Psoas muscle (tissue), 8 donors: ENCODE measurements at places on chromosomes 5 and 9. TPM values are rescaled to one million over a fixed set of nuclear protein-coding genes. Genes with fewer than 3 reads are reported as not detected.

The GRM6 gene
- not detected for total RNA-seq

The TGFBI gene
- 35.9 TPM for total RNA-seq

The NR2F1-AS1 gene
- total RNA-seq = 0.13 TPM

The C6 gene
- 1.1 TPM for total RNA-seq

The RMND5B gene
- 54.9 TPM for total RNA-seq

The PTGS1 gene
- 1.5 TPM for total RNA-seq

The ANGPTL2 gene
- total RNA-seq = 23.0 TPM

- H3K27ac ChIP-seq = no peak overlapping the region
- no peaks in the 10 kb centered on the region for H3K4me1 ChIP-seq
- H3K4me3 ChIP-seq = no peak overlapping the region
- H3K36me3 ChIP-seq = no peaks in the 10 kb centered on the region
- no peak for DNase-seq
- no peaks in the 10 kb centered on the region for H3K27me3 ChIP-seq
These were observed 307.6 kb downstream of the KIAA0825 start for GRCh38 chr5:94310833-94311232.

DNA sequence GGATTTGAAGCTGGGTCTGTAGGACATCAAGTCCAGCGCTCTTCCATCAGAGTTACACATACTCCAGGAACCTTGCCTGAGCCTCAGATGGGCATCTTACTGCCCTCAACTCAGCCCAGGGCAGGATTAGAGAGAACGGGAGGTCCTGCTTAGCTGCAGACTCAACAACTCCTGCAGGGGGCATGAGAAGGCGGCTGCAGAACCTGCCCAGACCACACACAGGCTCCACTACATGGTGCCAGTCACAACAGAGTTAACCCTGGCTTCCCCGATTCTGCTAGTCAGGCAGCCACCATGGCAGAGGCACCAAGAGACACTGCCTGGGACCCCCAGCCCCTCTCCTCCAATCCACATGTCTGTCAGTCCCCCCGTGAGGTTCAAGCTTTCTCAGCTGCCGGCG, 23.9 kb upstream of the CPLX2 start:
- H3K4me1 ChIP-seq = no peaks in the 10 kb centered on the region
- DNase-seq = peak; percentile 23
- H3K27me3 ChIP-seq = no peaks in the 10 kb centered on the region
- H3K27ac ChIP-seq = no peak overlapping the region
- H3K4me3 ChIP-seq = no peak overlapping the region

- no peaks in the 10 kb centered on the region for H3K4me1 ChIP-seq
- no peak overlapping the region for H3K4me3 ChIP-seq
- H3K27me3 ChIP-seq = no peaks in the 10 kb centered on the region
- H3K27ac ChIP-seq = no peak overlapping the region
- DNase-seq = no peak
These were observed 968 bp downstream of the TAF11L11 start for GRCh38 chr5:17604951-17605350.

- H3K36me3 ChIP-seq = no peaks in the 10 kb centered on the region
- H3K4me3 ChIP-seq = no peak overlapping the region
- peak overlapping the region; percentile 74 for H3K27ac ChIP-seq
- no peaks in the 10 kb centered on the region for H3K27me3 ChIP-seq
These were observed 278.9 kb downstream of the GADD45G start for GRCh38 chr9:89883401-89884341.

GRCh38 chr5:140302786-140303639, at the start of gene PFDN1:
Gene PFDN1, minus strand, starts transcription at chr5:140303101. Its CDS starts 28 bp downstream, at chr5:140303073.
- peaks cover 33% of the 10 kb centered on the region for H3K4me1 ChIP-seq
- H3K36me3 ChIP-seq = no peaks in the 10 kb centered on the region
- H3K27me3 ChIP-seq = no peaks in the 10 kb centered on the region
- H3K27ac ChIP-seq = peak within 1 kb of the TSS; percentile 96

GRCh38 chr5:57662991-57663390, 180.4 kb upstream of the ACTBL2 start:
- H3K36me3 ChIP-seq = no peaks in the 10 kb centered on the region
- H3K27me3 ChIP-seq = no peaks in the 10 kb centered on the region
- no peak overlapping the region for H3K27ac ChIP-seq

DNA sequence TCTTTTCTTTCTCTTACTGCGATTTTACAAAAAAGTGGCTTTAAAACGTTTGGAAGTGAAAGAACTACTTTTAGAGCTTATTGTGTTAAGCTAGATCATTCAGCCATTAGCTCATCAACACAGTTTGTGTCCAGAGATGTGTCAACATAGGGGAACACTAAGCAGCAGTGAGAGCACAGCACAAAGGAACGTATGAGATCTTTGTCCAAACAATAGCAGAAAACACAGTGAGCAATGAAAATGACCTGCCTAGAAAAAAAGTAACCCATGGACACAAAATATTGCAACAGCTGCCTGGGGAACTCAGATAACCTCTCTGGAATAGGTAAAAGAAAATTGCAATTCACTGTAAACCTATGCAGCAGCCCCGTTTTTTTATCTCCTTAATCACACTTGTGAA, 372.5 kb downstream of the ARHGEF28 start:
- no peaks in the 10 kb centered on the region for H3K27me3 ChIP-seq
- H3K36me3 ChIP-seq = no peaks in the 10 kb centered on the region
- no peak overlapping the region for H3K4me3 ChIP-seq
- peaks cover 13% of the 10 kb centered on the region for H3K4me1 ChIP-seq

- H3K36me3 ChIP-seq = peaks cover 63% of the 10 kb centered on the region
- no peaks in the 10 kb centered on the region for H3K27me3 ChIP-seq
- no peaks in the 10 kb centered on the region for H3K4me1 ChIP-seq
- no peak overlapping the region for H3K4me3 ChIP-seq
These were observed 125.4 kb downstream of the CDC42SE2 start for GRCh38 chr5:131389096-131389868.

DNA sequence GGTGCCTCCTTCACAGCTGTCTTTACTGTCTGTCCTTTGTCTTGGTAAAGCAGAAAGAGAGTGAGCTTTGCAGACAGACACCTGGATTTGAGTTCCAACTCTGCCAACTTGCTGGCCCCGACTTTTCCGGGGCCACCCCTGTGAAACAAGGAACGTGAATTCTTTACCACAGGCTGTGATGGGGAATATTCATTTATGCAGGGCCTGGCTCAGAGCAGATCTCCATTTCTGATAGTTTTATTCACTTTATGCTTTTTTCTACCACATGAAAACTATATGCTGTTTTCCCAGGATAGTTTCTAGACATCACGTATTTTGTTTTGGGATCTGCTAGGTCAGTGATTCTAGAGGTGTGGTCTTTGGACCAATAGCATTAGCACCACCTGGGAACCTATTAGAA, 211.8 kb downstream of the GRIA1 start:
- no peaks in the 10 kb centered on the region for H3K4me1 ChIP-seq
- H3K4me3 ChIP-seq = no peak overlapping the region
- H3K27ac ChIP-seq = no peak overlapping the region
- H3K27me3 ChIP-seq = no peaks in the 10 kb centered on the region

- peak overlapping the region; percentile 31 for H3K27ac ChIP-seq
- no peaks in the 10 kb centered on the region for H3K4me1 ChIP-seq
- H3K27me3 ChIP-seq = no peaks in the 10 kb centered on the region
These were observed 233.8 kb upstream of the MPDZ start for GRCh38 chr9:13513286-13513685.

GRCh38 chr5:40981420-40981819, 72.1 kb downstream of the C7 start:
- H3K4me3 ChIP-seq = no peak overlapping the region
- DNase-seq = no peak
- no peaks in the 10 kb centered on the region for H3K36me3 ChIP-seq
- no peaks in the 10 kb centered on the region for H3K4me1 ChIP-seq
- no peaks in the 10 kb centered on the region for H3K27me3 ChIP-seq

- peaks cover 45% of the 10 kb centered on the region for H3K4me1 ChIP-seq
- H3K4me3 ChIP-seq = no peak overlapping the region
- peak overlapping the region; percentile 74 for H3K27ac ChIP-seq
These were observed 14.6 kb downstream of the NOL8 start for GRCh38 chr9:92310562-92310961.

- H3K27me3 ChIP-seq = no peaks in the 10 kb centered on the region
- peaks cover 12% of the 10 kb centered on the region for H3K4me1 ChIP-seq
- DNase-seq = no peak
- H3K4me3 ChIP-seq = no peak overlapping the region
These were observed 38.8 kb upstream of the CCDC112 start for GRCh38 chr5:115335301-115335700.

DNA sequence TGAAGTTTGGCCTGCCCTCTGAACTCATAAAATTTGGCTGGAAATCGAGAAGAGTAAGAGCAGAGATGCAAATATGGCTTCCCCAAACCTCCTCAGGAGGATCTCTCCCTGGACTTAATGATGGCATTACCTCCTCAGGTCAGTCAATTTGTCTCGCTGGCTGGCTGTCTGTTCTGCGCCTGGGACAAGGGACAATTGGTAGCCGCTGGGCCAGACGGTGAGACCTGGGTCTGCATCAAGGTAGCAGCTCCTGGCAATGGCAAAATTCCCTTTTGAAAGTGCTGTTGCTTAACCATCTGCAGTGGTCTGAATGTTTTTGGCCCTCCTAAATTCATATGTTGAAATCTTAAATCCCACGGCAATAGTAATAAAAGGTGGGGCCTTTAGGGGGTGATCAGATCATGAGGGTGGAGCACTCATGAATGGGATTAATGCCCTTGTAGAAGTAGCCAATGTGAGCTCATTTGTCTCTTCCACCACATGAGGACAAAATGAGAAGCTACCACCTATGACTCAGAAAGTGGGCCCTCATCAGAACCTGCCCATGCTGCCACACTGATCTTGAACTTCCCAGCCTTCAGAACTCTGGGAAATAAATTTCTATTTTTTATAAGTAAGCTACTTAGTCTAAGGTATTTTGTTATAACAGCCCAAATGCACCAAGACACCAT, 439.3 kb upstream of the KLF4 start:
- H3K27ac ChIP-seq = no peak overlapping the region
- no peaks in the 10 kb centered on the region for H3K27me3 ChIP-seq
- no peaks in the 10 kb centered on the region for H3K4me1 ChIP-seq

- H3K36me3 ChIP-seq = no peaks in the 10 kb centered on the region
- H3K27ac ChIP-seq = no peak overlapping the region
- H3K27me3 ChIP-seq = no peaks in the 10 kb centered on the region
These were observed 9.1 kb downstream of the PRKACG start for GRCh38 chr9:69004836-69005235.

DNA sequence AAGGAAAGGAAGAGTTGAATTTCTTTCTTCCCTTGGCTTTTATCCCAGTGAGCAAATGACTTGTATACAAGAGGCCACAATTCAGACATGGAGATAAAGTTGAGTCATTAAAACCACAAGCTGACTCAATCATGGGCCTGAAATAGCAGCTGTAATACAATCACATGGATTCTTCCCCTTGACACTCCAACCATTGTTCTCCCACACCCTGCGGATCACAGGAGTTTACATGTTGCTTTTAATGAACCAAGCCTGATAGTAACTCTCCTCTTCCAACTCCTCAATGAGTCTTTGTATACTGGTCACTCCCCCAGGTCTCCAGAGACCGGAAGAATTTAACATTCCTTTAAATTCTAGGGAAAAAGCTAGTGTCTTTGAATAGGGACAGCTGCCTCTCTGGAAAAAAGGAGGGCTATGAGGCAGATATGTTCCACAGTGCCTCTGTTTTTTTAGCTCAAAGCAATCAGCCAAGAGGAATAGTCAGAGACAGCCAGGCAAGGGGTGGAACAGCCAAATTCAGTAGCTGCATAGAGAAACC, 32.4 kb downstream of the PCDHGC5 start:
- peak overlapping the region; percentile 6 for H3K4me3 ChIP-seq
- no peak for DNase-seq
- no peaks in the 10 kb centered on the region for H3K27me3 ChIP-seq
- peak overlapping the region; percentile 90 for H3K27ac ChIP-seq
- H3K4me1 ChIP-seq = peaks cover 78% of the 10 kb centered on the region

DNA sequence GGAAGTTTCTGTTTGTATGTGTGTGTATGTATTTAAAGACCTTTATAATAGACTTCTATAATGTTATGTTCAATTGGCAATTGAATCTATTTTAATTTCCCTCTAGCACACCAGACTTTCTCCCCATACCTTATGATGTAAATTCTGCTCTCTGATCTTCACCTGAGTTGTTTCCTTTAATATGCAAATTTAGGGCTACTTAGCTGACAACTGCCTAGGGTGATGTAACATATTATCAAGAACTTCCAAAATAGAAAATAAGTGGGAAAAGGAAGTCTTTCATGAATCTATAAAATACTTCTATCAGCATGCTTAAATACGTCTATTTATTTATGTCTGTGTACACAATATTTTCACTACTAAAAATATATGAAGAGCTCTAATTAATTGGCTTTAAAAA, 923.5 kb upstream of the CDH10 start:
- H3K27me3 ChIP-seq = no peaks in the 10 kb centered on the region
- H3K36me3 ChIP-seq = no peaks in the 10 kb centered on the region
- no peaks in the 10 kb centered on the region for H3K4me1 ChIP-seq
- no peak overlapping the region for H3K27ac ChIP-seq

DNA sequence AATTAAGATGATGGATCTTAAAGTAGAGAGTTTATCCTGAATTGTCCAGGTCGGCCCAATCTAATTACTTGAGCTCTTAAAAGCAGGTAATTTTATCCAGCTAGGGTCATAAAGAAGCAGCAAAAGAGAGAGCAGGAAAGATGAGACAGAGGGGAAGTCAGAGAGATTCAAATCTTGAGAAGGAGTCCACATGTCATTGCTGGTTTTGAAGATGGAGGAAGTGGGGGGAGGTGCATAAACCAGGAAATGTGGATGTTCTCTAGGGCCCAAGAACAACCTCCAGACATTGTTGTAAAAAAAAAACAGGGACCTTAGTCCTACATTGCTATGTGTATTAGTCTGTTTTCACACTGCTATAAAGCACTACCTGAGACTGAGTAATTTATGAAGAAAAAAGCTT, 66.4 kb downstream of the SLCO4C1 start:
- H3K27ac ChIP-seq = no peak overlapping the region
- H3K4me1 ChIP-seq = no peaks in the 10 kb centered on the region
- H3K27me3 ChIP-seq = no peaks in the 10 kb centered on the region
- no peak for DNase-seq
- no peaks in the 10 kb centered on the region for H3K36me3 ChIP-seq
- H3K4me3 ChIP-seq = no peak overlapping the region

DNA sequence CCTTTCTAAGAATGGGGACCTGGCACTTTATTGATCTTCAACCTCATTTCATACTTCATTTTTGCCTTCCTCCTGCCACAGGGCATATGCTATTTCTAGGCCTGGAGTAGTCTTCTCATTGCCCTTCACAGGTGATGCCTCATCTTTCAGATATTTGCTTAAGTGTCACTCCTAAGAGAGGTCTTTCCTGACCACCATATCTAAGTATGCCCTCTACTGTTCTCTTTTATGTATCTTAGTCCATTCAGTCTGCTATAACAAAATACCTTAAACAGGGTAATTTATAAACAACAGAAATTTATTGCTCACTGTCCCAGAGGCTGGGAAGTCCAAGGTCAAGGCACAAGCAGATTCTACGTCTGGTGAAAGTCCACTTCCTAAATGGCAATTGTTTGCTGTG, 99.1 kb downstream of the ADAMTS6 start:
- no peaks in the 10 kb centered on the region for H3K36me3 ChIP-seq
- no peak for DNase-seq
- no peak overlapping the region for H3K27ac ChIP-seq
- H3K4me3 ChIP-seq = no peak overlapping the region

GRCh38 chr5:146767534-146767933, 111.0 kb downstream of the PPP2R2B start:
- no peak overlapping the region for H3K4me3 ChIP-seq
- H3K27me3 ChIP-seq = no peaks in the 10 kb centered on the region
- DNase-seq = no peak
- no peak overlapping the region for H3K27ac ChIP-seq
- H3K4me1 ChIP-seq = no peaks in the 10 kb centered on the region
